NCI-H187 treated with DMSO at 0.1 percent for 48 hours (cell line): ENCODE measurements at places on chromosomes 6 and 20.

GRCh38 chr20:47334022-47334551, 22.4 kb downstream of the ZMYND8 start:
- DNase-seq: no peak

DNA sequence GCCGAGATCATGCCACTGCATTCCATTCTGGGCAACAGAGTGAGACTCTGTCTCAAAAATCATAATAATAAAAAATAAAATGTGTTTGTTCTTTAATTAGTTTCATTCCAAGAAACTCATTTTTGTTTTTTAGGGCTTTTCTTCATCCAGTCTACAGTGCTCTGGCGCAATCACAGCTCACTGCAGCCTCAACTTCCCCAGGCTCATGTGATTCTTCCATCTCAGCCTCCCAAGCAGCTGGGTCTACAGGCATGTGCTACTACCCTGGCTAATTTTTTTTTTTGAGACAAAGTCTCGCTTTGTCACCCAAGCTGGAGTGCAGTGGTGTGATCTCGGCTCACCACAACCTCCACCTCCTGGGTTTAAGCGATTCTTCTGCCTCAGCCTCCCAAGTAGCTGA, 143.6 kb upstream of the JARID2 start:
- DNase-seq: no peak

- no peak for DNase-seq
Measured at GRCh38 chr6:76631622-76632021, 559.2 kb upstream of the IMPG1 start.

DNA sequence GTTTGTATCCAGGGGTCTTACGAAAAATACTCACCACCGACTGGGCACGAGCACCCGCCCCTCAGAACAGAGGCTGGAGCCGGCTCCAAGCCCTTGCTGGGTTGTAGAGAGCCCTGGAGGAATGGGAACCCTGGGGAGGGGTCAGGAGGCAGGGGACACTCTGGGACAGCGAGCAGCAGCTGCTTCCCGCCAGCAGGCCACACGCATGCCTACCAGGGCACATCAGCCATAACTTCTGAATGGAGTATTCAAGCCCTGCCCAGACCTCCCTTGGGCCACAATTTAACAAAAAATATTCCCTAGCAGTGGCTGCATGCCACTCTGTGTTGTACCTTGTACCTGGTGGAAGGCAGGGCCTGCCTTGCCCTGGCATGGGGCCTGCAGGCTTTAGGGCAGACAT, 31.6 kb upstream of the CD93 start:
- no peak for DNase-seq

- DNase-seq: no peak
Measured at GRCh38 chr6:34726055-34726454, 29.5 kb upstream of the ILRUN start.

GRCh38 chr20:35838205-35838604, 66.4 kb downstream of the PHF20 start:
- no peak for DNase-seq

- DNase-seq: no peak
Measured at GRCh38 chr6:132256457-132256856, 144.8 kb downstream of the MOXD1 start.

- no peak for DNase-seq
Measured at GRCh38 chr6:155200012-155200411, 63.8 kb upstream of the CLDN20 start.

DNA sequence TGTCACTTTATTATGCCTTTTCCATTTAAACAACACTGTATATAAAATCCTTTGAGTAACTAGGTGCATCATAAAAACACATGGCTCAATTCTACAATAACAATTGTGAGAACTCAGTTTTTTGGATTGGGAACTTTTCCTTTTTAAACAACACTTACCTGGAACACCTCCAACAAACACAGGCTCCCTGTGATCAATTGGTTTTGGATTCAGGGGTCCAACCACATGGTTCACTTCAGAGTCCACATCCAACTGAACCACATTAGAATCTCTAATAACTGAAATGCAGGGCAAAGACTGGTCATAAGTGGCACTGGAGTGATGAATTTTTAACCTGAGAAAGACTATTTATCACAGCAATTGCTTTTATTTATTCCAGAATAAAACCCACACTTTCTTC, 26.5 kb downstream of the FAM229B start:
- no peak for DNase-seq

DNA sequence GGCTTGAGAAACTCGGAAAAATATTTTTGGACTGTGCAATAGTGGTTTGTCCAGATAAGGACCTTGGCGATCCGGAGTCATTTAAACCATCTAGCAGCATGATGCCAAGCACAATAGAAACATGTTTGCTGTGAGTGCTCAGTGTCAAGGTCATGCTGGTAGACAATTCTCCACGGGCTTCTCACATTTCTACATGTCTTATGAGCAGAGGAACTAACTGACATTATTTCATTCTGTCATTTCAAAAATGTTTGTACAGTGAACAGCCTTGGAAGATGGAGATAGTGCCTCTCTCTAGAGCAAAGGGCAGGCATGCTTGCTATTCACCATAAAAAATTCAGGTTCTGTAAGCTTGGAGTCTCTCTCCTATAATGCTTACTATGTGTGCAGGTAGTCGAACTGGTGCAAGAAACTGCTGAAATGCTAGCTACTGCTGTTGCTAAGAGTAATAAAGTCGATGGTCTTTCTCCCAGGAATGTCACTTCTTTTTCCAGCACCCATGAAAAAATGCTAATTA, 25.4 kb upstream of the CCN2 start:
- DNase-seq: no peak

DNA sequence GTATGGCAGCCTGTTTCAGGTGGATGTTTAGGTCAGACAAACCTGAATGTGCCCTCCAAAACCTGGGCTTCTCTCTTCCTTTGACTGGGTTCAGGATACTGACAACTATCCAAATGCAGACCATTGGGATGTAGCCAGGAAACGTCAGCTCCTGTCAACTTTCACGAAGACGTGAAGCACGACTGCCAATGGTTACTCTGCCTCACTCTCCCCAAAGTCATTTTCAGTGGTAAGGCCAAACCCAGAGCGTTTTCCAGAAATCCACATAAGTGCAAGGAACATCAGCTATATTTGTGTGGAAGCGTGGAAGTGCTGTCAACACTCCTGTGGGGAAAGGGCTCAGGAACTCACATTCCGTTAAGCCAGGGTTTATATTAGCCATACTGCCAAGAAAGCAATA, 20.1 kb upstream of the RCAN2 start:
- no peak for DNase-seq

- DNase-seq: no peak
Measured at GRCh38 chr20:63759377-63759901, 19.9 kb downstream of the SLC2A4RG start.

- no peak for DNase-seq
Measured at GRCh38 chr6:48614326-48614725, 503.3 kb upstream of the PTCHD4 start.

DNA sequence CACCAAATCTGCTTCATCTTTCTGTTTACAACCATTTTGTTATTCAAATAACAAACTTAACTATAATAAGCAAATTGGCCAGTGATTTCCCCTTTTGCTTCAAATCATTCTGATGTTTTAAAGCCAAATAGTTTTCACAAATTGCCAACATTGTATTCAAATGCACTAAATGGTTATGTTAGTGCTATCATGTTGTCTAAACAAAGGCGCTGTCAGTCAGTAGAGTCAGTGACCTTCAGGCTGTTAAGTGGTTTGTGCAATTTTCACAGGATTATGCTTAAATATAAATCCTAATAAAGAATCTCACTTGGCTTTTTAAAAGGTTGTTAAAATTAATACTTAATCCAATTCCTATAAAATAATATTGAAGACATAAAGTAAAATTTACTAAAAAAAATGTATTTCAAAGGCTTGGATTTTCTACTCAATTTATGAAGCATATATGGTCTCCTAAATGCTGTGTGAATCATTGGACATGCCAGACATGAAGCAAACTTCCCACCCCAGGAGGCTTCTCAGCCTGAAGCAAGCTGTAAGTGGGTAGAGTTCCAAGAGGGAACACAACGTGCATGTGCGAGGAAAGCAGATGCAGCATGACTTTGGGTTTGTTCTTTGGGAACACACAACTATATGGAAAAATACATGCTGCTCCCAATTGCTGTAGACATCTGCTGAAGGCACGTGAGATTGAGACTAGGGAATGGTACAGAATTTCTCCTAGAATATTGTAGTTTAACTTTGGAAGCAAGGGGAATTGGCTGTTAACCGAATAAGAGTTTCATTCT, 54.9 kb downstream of the RSPO3 start:
- DNase-seq: no peak

GRCh38 chr6:129886401-129887155, 25.5 kb upstream of the TMEM244 start:
- no peak for DNase-seq

DNA sequence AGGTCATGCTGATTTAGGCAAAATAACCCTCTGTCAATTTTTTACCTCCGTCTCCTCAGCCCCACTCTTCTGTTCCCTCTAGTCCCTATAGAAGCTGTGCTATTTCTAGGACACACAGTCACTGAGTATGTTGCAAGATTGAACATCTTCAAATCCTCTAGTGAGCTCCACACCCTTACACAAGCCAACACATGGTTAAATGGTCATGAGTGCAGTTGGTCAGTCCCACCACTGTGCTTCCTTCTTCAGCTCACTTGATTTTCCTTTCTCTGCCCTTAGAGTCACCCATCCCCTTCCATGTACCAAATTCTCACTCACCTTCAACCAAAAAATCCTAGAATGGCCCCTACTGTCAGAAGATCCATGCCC, 48.2 kb upstream of the F13A1 start:
- DNase-seq: no peak
